Activated naive CD4-positive, alpha-beta T cell treated with anti-CD3 and anti-CD28 coated beads, Interleukin-2, amount 50 U/mL, for 72 hours (primary cell): ENCODE measurements at places on chromosomes 1 and 21.
A peak's percentile ranks its signal among the peaks of the same experiment; 100 is the strongest.

DNA sequence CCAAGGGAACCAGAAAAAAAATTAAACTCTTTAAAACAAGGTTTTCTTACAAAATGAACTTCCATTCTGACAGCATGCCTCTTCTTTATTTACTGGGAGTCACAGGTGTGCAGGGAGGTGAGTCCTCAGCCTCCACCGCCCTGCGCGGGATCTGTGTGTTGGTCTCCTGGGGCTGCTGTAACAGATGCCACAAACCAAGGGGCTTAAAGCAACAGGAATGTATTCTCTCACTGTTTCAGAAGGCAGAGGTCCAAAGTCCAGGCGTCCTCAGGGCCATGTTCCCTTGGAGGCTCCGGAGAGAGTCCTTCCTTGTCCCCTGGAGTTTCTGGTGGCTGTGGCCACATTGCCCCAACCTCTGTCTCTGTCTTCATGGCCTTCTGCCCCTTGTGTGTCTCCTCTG, 123.6 kb upstream of the C1orf174 start:
- no peak for DNase-seq

DNA sequence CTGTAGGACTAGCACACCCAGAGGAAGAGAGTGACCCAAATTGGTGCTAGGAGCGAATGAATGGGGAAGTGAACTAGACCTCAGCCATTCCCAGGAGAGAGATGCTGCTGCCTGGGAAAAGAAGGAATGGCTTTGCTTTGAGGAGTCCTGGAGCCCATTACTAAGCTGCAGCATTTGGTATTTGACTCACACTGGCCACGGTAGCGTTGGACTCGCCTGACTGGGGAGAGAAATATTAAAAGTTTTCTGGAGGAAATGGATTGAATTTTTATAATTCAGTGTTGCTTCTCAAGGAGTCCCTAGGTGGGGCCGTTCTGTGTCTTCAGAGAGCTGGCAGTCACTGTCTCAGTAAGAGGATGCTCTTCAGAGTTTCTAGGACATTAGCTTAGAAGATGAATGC, 40.2 kb downstream of the PIK3CD start:
- no peak for DNase-seq

DNA sequence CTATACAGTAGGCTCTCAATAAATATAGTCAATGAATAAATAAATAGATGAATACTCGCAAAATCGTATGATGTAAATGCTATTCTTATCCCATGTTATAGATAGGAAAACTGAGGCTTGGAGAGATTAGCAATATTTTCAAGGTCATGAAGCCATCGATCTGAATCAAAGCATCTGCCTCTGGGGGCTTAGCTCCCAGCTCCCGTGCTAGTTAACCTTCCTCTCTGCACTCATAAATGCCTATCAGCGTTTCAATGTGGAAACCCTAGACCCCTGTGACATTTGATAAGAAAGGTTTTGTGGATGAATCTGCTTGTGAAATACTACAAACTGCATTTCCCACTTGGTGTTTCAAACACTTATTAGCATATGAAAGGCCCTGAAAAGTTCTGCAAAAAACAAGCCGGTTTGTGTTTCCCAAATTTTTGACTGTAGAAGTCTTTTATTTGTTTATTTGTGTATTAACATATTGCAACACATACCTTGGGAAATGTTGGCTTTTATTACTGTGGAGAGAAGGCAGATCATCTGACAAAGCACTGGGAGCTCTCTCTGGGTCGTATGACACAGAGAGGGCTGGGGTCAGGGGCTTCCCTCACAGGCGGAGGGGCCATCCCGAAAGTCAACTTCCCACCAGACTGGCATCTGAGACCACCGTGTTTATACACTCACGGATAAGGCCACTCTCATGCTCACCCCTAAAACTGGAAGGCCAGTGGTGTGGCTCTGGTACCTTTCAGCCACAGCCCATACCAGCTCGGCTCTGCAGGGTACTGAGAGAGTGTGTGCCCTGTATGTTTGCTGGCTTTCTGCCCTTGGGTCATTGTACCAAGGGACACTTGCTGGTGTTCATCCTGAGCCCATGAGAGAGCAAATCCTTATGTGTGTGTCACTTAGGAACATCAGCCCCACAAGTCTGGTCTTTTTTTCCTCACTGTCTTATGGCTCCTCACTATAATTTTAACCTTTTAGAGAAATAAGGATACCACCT, 993 bp upstream of the PROK1 start:
- no peak for DNase-seq

- DNase-seq = no peak
These were observed 54.2 kb upstream of the EPS8L3 start for GRCh38 chr1:109817881-109818270.

DNA sequence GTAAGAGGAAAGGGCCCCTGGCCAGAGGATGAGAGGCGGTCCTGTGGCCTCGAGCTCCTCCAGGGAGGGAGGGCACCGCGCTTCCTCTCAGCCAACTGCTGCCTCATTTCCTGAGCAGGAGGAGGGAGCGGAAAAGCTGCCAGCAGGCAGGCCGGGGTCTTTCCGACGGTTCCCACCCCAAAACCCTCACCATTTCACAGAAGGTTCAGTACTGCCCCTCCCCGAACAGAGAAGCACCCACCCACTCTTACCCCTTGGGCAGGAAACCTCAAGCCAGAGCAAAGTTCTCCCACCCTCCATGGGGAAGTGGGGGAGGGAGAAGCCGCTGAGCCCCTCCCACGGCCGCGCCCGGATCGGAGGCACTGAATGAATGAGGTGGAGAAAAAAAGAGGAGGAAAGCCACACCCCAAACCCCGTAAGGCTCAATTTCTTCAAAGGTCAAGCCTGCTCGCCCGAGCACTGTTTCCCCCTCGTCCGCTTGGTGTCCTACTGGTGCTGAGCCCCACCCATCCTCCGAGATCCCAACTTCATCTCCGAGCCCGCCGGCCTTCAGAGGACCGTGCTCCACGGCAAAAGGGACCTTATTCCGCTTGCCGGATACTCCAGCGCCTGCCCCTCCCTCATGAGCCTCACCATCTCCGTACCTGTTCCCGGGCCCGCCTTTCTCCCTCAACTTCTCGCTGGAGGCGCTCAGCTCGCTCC, 9.4 kb downstream of the TPM3 start:
- peak; percentile 75 for DNase-seq

GRCh38 chr1:43279161-43279560, 6.2 kb downstream of the C1orf210 start:
- DNase-seq = no peak

- DNase-seq = no peak
These were observed 97.7 kb upstream of the S1PR1 start for GRCh38 chr1:101139130-101139529.

- DNase-seq = peak; percentile 29
These were observed 1.7 kb downstream of the NR5A2 start for GRCh38 chr1:200029035-200029821.

DNA sequence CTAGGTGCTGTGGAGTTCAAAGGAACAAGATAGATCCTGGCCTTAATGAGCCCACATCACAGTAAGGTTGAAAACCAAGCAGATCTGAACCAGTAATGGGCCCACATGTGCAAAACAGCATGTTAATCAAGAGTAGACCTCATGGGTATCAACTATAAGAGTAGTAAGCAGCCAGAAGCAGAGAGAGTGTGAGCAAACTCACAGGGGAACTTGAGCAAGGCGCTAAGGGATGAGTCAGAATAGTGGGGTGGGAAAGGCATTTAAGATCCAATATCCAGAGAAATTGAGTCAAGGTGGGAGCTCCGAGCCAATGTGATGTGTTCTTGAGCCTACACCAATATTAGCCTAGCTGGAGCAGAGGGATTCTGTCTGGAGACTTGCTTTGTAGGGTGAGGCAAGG, 52.4 kb upstream of the GJA5 start:
- no peak for DNase-seq

GRCh38 chr21:27101523-27101922, 134.6 kb upstream of the ADAMTS5 start:
- DNase-seq = no peak

DNA sequence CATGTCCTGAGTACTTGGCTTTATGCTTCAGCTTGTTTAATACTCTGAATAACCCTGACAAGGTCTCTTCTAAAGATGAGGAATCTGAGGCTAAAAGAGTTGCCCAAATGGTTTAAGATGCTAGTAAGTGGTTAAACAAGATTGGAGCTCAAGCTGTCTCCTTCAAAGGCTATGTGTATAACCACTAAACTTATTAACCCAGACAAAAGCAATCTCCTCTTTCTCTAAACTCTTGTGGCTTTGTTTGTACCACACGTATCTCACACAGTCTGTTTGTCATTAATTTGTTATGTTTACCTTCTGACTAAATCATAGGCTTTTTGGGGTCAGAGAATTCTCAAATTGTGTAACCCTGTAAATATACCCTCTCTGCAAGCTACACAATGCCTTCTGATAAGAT, 89.9 kb downstream of the HMCN1 start:
- DNase-seq = no peak

GRCh38 chr1:168335500-168335899, 54.8 kb downstream of the TBX19 start:
- no peak for DNase-seq

DNA sequence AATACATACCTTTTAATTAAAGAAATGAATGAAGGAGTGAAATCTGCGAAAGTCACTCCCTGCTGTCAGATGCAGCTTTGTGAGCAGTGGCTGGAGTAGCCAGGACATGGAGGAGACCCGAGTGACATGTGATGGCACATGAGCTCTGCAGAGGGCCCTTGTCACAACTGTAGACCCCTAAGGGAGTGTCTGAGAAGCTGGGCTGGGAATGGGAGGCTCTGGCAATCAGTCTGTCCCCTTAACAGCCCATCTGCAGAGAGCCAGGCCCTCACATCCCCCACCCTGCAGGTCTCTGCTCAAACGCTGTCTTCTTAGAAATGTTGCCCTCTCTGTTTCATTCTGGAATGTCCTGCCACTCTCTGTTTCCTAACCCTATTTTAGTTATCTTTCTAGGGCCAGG, 124.3 kb downstream of the HMGB4 start:
- DNase-seq = no peak

DNA sequence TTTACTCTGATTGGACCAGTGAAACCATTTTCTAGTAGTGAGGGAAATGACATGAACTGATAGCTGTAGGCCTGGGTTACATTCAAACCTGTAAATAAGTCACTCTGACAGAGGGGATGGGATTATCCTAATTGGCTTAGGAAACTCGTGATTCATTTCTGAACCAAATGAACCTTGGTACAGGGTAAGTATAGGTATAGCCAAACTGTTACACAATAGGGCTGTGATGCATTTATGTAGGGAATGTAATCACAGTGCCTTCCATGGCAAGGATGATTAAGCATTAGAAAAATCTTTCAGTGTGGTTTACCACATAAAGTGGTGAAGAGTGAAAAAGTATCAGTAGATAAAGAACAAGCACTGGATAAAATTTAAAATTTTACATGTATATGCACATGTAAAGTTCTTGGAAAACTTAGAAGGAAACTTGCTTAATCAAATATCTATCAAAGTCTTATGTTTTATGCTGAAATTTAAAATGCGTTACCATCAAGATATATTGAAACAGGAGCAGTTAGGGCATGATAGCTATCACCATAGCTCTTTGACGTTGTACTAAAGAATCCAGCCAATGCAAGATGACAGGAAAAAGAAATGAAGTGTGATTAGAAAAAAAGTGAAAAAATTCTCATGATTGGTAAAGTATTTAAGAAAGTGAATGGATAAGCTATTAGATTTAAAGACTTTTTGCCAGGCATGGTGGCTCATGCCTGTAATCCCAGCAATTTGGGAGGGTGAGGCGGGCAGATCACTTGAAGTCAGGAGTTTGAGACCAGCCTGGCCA, 63.0 kb downstream of the RABGAP1L start:
- no peak for DNase-seq
